ENCODE measurements at places on chromosomes 11 and 22.
A peak's percentile ranks its signal among the peaks of the same experiment; 100 is the strongest.

GRCh38 chr11:76626921-76627401 lies 43.6 kb downstream of the LRRC32 start:
- peak; percentile 82 for DNase-seq

GRCh38 chr22:23000657-23001347 lies 69.5 kb upstream of the GNAZ start:
- no peak for DNase-seq

DNA sequence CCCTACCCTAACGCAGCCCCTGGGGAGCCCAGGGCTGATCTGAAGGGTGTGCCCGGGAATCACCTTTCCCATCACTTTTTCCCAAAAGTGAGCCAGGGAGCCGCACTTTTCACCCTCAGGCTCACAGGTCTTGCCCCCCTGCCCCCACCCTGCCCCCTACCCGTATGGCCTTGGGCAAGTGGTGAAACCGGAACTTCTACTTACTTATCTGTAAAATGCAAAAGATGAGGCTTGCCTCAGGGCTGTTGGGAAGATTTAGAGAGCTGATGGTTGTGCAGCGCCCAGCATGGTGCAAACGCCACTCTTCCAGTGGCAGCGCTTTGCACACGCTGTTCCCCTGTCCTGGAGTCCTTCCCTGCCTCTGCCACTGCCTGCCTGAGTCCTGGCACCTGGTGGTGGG lies 8.0 kb downstream of the SYT12 start:
- no peak for DNase-seq

GRCh38 chr11:102546427-102546826 lies 15.9 kb upstream of the MMP7 start:
- no peak for DNase-seq

DNA sequence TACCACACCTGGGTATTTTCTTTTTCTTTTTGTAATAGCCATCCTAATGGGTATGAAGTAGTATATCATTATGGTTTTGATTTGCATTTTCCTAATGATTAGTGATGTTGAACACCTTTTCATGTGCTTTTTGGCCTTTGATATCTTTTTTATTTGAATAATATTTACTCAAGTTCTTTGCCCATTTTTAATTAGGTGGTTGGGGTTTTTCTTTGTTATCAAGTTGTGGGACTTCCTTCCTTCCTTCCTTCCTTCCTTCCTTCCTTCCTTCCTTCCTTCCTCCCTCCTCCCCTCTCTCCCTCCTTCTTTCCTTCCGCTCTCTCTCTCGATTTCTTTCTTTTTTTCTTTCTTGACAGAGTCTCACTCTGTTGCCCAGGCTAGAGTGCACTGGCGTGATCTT lies 75.0 kb upstream of the PDGFD start:
- no peak for DNase-seq

GRCh38 chr11:94211261-94211830 lies 82.7 kb downstream of the PANX1 start:
- no peak for DNase-seq

GRCh38 chr11:20178976-20179375 lies 18.7 kb upstream of the DBX1 start:
- DNase-seq: no peak

- no peak for DNase-seq
Observed at GRCh38 chr11:78415338-78415737, 2.3 kb downstream of the GAB2 start.

DNA sequence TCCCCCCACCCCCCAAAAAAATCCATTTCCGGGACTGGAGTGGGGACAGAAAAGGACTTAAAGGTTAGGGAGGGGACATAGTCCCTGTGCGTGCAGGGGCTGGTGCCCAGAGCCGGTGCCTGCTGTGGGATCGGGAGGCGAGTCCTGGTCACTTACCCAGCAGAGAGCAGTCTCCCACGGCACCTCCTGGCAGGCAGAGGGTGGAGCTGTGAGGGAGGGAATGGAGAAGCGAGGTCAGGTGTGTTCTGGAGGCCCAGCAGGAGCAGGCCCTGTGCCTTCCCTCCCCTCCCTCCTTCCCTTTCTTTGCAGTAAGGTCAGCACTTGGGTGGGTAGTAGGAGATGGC lies 28.4 kb downstream of the SHANK3 start:
- DNase-seq: no peak

GRCh38 chr11:92226331-92227229 lies 2.0 kb downstream of the FAT3 start:
- DNase-seq: no peak

DNA sequence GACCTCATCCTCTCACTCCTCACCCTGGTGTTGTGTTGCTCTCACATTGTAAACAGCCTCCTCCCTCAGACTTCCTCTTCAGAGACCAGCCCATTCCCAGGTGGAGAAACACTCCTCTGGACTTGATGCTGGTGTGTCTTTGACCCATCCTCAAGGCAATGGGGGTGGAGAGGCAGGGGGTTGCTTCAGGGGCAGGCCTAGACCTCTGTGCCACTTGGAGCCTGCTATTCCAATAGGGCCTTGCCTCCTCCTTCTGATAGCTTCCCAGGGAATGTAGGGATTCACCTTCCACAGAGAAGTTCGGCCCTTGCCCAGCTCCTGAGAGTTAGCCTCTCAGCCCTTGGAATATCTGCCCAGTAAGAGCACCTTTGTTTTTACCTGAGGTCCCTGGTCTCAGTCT lies 606.6 kb upstream of the CADM1 start:
- DNase-seq: no peak

DNA sequence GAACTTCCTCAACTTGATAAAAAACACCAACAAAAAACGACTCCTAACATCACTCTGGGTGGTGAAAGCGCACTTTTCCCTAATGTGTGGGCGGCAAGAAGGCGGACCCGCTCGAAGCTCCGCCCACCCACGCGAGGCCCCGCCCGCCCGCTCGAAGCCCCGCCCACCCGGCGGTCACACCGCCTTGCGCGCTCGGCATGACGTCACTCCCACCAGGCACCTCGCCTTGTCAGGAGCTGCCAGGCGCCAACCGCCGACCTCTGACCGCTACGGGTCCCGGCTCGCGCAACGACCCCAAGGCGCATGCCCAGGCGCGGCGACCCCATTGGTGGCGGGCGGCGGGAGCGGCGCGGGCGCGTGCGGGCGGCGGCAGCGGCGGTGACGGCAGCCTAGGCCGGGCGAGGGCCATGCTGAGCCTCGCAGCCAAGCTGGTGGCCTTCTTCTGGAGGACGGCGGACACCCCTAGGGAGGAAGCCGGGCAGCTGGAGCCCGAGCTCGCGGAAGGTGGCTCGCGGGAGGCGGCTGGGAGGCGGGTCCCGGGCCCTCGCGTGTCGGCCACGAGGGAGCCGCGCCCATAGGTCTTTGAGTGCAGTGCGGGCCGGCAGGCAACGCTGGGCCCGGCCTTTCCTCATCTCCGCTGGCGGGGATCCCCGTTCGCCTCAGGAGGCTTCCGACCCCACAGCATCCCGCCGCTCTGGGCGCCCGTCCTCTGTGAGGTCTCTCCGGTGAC lies at the start of gene MOV10L1:
Gene MOV10L1, plus strand, starts transcription at position 325 of the 730 bp plus-strand sequence. Its CDS starts 83 bp downstream, at position 408.
- no peak for DNase-seq

DNA sequence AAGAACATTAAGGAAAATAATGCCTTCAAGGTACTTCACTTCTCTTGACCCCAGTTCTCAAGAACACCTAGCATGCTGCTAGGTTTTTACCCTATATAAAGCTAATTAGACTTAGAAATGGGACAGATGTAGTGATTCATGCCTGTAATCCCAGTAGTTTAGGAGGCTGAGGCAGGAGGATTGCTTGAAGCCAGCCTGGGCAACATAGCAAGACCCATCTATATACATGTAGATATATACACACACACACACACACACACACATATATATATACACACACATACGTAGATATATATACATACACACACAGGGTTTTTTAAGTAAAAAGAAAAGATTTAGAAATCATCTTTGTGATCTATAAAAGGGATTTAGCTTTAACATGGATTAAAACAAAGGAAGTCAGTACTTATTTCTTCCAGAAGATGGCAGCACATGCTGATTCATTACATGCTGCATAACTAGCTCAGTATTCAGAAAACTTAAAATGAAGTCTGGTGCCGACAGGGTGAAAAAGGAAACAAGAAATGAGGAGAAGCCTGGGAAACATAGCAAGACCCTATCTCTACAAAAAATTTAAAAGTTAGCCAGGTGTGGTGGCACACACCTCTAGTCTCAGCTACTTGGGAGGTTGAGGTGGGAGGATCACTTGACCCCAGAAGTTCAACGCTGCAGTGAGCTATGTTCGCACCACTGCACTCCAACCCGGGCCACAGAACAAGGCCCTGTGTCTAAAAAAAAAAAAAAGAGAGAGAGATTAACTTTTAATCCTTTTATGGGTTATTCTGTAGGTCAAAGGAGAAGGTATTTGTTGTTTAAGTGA lies 28.5 kb upstream of the RBX1 start:
- DNase-seq: peak; percentile 1

- no peak for DNase-seq
Observed at GRCh38 chr11:116275635-116276034, 497.2 kb downstream of the BUD13 start.

DNA sequence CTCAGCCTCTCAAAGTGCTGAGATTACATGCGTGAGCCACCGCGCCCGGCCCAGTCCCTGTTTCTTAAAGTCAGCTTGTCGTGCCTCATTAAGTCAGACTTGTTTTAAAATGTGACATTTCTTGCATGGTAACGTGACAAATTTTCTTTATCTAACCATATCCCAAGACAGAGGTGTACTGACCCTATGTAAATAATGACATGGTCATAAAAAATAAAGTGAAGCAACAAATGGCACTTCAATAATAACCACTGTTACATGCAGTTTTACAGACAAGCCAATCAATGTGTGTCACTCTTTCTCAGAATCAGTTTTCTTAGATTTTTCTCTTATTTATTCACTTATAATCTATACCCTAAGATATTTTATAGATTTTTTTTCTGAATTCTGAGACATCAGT lies 26.5 kb upstream of the SIK2 start:
- no peak for DNase-seq

DNA sequence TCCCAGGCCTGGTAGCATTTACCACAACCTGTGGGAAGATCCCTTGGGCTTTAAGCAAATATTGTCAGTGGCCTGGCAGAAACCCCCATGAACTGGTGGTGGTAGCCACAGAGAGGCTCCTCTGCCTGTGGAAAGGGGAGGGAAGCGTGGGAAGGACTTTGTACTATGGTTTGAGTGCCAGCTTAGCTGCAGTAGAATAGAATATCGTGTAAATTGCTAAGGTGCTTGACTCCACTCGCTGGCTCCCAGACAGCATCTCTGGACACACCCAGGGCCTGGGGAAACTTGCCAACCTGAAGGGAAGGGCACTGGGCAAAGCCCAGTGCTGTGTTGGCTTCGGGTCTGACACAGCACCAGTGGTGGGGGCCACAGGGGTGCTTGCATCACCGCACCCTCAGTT lies 52.6 kb downstream of the XRRA1 start:
- DNase-seq: no peak

- no peak for DNase-seq
Observed at GRCh38 chr11:32713496-32713895, 81.0 kb downstream of the CCDC73 start.

DNA sequence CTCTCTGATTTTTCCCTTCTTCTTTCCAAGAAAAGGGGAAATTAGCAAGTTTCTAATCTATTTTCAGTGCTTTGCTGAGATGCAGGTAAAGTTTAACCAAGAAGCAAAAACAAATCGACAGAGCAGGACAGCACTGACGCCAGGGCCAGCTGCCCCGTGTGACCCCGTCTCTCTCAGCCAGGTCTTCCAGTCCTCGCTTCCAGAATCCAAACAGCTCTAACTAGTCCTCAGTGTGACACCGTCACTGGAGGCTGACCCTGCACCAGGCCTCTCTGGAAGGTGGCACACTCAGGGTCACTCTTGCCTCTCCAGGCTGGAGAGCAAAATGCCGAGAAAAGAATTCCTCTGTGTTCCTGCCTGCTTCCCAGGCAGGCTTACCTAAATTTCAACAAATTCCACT lies 44.8 kb downstream of the SHANK2 start:
- no peak for DNase-seq

- DNase-seq: no peak
Observed at GRCh38 chr11:91749251-91749650, 475.4 kb upstream of the FAT3 start.

- DNase-seq: no peak
Observed at GRCh38 chr22:46609175-46609690, 11.0 kb upstream of the GRAMD4 start.

- peak; percentile 56 for DNase-seq
Observed at GRCh38 chr11:33857933-33858371, 33.9 kb downstream of the LMO2 start.

- no peak for DNase-seq
Observed at GRCh38 chr22:31945443-31945855, 1.1 kb downstream of the YWHAH start.

- no peak for DNase-seq
Observed at GRCh38 chr11:15665368-15665871, 550.7 kb downstream of the INSC start.
